ENCODE measurements at places on chromosomes 6 and 20.

DNA sequence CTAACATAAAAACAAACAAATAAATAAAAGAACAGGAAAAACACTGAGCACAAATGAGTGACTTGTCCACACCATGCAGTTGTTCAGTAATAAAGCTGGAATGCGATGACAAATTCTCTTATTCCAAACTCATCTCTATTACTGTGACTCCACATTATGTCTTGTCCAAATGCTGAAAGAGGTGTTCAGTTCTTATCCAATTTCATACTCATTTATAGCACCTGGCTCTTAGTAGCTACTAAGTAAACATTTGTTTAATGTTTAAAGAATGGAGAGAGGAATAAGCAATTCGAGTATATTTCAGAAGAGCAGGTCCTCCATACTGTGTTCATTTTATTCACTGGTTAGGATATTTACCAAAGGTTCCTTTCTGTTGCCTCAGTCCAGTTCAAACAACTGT, 439.0 kb upstream of the JAG1 start:
- DNase-seq, result no peak

DNA sequence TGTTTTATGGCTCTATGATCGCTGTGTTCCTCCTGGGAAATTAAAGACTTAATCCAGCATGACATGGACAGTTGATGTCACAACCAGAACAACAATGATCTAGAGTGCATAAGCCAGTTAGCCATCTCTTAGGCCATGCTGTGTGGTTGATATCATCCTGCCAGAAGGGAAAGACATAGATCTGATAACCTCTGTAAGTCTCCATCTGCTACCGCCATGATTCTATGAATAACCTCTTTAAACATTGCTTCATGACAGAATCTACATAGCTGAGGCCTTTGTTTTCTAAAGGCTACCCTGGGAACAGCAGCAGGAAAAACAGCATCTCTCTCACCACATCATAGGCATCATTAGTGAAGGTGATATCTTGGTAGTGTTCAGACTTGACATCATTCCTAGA, 117.6 kb upstream of the PHACTR1 start:
- no peak for DNase-seq

DNA sequence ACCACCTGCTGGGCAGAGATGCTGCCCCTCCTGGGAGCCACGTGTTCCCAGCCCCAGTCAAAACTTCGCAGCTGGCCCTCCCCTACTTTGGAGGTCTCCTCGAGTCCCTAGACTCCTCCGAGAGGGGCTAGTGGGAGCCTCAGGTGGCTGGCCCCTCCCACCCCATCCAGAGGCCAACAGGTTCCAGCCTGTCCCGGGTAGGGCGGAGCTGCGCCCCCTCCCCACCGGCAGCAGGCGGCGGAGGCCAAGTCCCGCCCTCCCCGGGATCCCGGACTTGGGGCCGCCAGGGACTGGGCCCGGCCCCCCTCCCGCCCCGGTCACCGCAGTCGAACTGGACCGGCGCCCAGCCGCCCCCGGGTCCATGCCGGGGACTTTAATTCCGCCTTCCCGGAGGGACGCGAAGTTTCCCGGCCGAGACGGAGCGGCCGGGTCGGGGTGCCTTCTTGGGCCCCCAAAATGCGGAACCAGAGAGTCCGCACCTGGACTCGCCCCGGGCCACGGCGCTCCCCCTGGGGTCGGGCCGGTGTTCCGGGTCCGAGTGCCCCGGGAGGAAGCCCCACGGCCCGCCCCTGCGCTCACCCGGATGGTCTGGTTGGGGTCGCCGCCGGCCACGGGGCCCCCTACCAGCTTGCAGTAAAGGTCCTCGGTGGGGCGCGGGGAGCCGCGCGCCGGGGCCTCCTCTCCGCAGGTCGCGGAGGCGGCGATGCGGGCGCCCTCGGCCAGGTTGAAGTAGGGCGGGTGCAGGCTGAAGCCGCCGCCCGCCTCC, 559 bp downstream of the LAMA5 start:
- no peak for DNase-seq

- no peak for DNase-seq
Observed at GRCh38 chr20:39849664-39850063, 839.4 kb downstream of the MAFB start.

DNA sequence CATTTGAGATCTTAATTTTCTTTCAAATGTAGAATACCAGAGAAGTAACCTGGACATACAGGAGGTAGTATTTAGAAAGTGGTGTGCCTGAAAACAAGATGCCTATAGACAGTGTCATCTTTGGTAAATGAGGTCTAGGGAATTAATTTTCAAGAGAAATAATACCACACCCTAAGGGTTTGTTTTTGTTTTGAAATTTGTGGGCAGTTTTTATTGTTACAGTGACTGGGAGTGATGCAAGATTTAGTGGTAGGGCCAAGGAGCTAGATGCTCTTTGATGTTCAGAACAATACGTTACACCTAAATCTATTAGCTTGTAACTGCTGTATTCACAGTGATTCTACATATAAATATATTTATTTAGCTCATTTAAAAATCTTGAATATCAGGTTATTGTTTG, 856.5 kb upstream of the MAP3K7 start:
- DNase-seq, result no peak

DNA sequence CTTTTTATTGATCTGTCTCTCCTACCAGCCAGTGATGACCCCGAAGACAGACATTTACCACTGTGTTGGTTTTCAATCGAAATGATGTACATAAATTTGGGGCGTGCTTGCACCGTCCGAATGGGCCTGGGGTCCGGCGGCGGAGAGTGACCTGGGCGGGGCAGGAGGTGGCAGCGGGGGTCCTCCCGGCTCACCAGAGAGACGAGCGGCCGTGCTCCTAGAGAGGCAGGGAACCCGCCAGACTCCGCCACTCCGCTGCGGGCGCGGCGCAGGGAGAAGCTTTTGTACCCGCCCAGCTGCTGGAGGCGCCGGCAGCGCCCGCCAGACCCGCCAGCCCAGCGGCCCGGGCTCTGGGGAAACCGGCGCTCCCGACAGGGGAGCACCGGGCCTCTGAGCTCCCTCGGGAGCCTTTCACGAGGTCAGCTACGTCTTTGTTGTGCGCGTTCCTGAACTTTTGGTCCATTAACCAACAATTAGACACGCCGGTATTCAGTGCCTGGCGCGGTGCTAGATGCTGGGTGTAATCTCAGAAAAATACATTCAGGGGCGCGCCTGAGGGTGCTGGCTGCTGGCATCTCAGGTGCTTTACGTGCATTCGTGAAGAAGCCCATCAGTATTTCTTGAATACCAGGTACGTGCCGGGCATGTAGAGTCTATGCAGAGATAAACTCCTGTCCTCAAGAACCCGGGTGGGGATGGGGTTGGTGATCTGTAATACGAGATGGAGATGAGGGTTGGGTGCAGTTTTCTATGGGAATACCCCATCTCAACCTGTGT, at the start of gene PGBD1:
Gene PGBD1 (plus strand): TSS at position 285 of the 777 bp plus-strand sequence. CDS start 2,242 bp downstream, outside the sequence.
- DNase-seq, result peak; percentile 25

GRCh38 chr6:30885481-30885998, 1.2 kb downstream of the DDR1 start:
- DNase-seq, result no peak

GRCh38 chr6:97097068-97098047, 172.8 kb downstream of the KLHL32 start:
- no peak for DNase-seq

- no peak for DNase-seq
Observed at GRCh38 chr6:16140607-16141006, 11.7 kb downstream of the MYLIP start.

- DNase-seq, result peak; percentile 42
Observed at GRCh38 chr6:53651205-53651763, 14.3 kb downstream of the KLHL31 start.

- DNase-seq, result peak; percentile 30
Observed at GRCh38 chr20:17610566-17611289, 40.9 kb downstream of the DSTN start.

DNA sequence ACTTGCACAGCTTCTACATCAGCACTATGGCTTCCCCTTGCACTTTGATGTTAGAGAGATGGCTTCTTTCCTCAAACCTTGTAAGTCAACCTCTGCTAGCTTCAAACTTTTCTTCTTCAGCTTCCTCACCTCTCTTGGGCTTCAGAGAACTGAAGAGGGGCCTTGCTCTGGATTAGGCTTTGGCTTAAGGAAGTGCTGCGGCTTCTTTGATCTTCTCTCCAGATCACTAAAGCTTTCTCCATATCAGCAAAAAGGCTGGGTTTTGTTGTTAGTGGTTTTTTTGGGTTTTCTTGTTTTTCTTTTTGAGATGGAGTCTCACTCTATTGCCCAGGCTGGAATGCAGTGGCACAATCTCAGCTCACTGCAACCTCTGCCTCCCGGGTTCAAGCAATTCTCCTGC, 24.0 kb downstream of the CDK5RAP1 start:
- no peak for DNase-seq

- DNase-seq, result no peak
Observed at GRCh38 chr6:45652416-45652815, 274.7 kb upstream of the SUPT3H start.
